Naive thymus-derived CD8-positive, alpha-beta T cell (primary cell): ENCODE measurements at places on chromosomes 5 and 9. TPM values are rescaled to one million over a fixed set of nuclear protein-coding genes. Genes with fewer than 3 reads are reported as not detected.

CCDC171 gene
- 2.1 TPM for total RNA-seq

DNA sequence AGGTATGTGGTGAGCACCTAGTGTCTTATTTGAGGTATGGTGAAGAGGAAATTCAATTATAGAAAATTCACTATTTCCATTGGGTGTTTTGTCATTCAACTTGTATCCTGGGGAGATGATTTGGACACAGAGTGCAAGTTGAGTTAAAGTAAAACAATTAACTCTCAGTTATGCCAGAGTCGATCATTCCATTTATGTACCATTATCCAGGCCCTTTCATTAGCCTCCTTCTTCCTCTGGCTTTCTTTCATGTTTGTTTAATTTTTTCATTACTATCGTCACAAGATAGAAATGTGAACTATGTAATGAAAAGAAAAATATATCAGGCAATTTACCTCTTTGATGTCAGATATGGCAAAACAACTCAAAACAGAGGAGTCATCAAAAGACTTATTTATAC, 1347.2 kb upstream of the NUDT12 start:
- no peaks in the 10 kb centered on the region for H3K27me3 ChIP-seq
- no peak overlapping the region for H3K4me3 ChIP-seq
- DNase-seq: no peak
- no peaks in the 10 kb centered on the region for H3K36me3 ChIP-seq
- H3K27ac ChIP-seq: no peak overlapping the region
- H3K4me1 ChIP-seq: no peaks in the 10 kb centered on the region

GRCh38 chr5:140400730-140401361, 787 bp upstream of the ANKHD1 start:
- no peak overlapping the region for H3K27ac ChIP-seq
- H3K4me1 ChIP-seq: peaks cover 38% of the 10 kb centered on the region
- H3K27me3 ChIP-seq: no peaks in the 10 kb centered on the region

DNA sequence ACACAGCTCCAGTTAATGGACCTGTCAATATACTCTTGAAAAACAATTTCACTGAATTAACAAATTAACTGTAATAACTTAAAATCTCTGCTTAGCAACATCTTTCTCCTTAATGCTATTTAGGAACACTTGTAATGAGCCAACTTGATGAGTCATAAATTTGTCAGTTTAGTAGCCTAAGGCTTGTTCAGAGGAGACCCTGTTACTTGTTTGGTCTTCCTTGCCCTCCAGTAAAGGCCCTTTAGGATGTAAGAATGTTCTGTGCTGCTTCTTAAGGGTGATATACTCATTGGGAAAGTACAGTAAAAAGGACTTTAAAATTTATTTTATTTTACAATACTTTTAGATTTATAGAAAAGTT, 11.4 kb upstream of the MATR3 start:
- peaks cover 9% of the 10 kb centered on the region for H3K4me1 ChIP-seq
- no peak overlapping the region for H3K27ac ChIP-seq
- H3K27me3 ChIP-seq: no peaks in the 10 kb centered on the region
- no peak overlapping the region for H3K4me3 ChIP-seq
- no peak for DNase-seq
- H3K36me3 ChIP-seq: peaks cover 17% of the 10 kb centered on the region

DNA sequence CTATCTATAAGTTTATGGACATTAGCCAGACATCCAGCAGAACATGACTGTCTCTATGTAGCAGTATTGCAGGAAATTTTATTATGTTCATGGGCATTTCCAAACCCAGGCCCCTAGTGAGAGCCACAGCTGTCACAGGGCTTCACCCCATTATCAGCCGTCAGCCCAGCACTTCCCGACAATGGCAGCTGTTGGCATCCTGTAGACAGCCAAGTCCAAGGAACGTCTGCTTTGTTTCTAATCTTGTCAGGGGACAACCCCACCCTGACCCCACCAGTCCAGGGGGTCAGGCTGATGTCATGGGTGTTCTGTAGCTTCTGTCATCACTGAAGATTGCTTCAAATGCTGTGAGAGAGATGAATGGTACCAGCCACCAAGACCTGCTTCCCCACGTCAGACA, 565.3 kb upstream of the BRINP1 start:
- H3K36me3 ChIP-seq: peaks cover 4% of the 10 kb centered on the region
- no peak overlapping the region for H3K27ac ChIP-seq
- H3K4me3 ChIP-seq: no peak overlapping the region
- DNase-seq: no peak
- peaks cover 2% of the 10 kb centered on the region for H3K27me3 ChIP-seq
